Endothelial cell (in vitro differentiated cells): ENCODE measurements at places on chromosomes 4 and X. TPM values are rescaled to one million over a fixed set of nuclear protein-coding genes. Genes with fewer than 3 reads are reported as not detected.
A peak's percentile ranks its signal among the peaks of the same experiment; 100 is the strongest.

DNA sequence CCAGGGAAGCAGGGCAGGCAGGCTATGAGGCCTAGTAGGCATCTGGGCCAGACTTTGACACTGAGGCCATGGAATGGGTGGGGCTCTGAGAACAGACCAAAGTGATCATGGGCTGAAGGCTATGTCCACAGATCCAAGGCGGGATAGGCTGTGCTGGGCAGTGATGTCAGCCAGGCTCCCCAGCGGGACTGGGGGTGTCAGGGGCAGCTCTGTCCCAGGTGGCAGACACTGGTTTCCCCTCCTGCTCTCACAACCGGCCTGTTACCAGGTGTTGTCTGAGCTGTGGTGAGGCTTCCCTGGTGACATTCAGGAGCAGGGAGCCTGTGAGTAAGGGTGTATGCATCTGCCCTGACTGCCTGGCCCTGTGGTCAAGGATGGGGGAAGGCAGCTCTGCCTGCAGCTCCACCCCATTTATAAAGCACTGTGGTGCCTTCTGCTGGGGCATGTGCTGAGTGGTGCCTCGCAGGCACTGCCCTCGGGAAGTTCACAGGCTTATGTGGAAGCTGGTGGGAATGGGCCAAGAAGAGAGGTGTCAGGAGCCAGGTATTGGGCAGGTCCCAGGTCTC is 2.9 kb downstream of the IL9R start:
- peaks cover 35% of the 10 kb centered on the region for H3K27me3 ChIP-seq
- peaks cover 12% of the 10 kb centered on the region for H3K36me3 ChIP-seq
- H3K4me1 ChIP-seq: peaks cover 3% of the 10 kb centered on the region
- H3K4me3 ChIP-seq: peak overlapping the region; percentile 82
- H3K27ac ChIP-seq: peak overlapping the region; percentile 76

GRCh38 chrX:138127314-138127713 is 561.4 kb downstream of the ZIC3 start:
- no peaks in the 10 kb centered on the region for H3K36me3 ChIP-seq
- H3K27me3 ChIP-seq: peaks cover 3% of the 10 kb centered on the region
- H3K4me3 ChIP-seq: no peak overlapping the region
- no peaks in the 10 kb centered on the region for H3K4me1 ChIP-seq

- H3K4me3 ChIP-seq: no peak overlapping the region
- peaks cover 42% of the 10 kb centered on the region for H3K4me1 ChIP-seq
- H3K36me3 ChIP-seq: no peaks in the 10 kb centered on the region
- H3K27me3 ChIP-seq: peaks cover 1% of the 10 kb centered on the region
- DNase-seq: no peak
Measured at GRCh38 chr4:78787392-78788006, 11.3 kb downstream of the BMP2K start.

DNA sequence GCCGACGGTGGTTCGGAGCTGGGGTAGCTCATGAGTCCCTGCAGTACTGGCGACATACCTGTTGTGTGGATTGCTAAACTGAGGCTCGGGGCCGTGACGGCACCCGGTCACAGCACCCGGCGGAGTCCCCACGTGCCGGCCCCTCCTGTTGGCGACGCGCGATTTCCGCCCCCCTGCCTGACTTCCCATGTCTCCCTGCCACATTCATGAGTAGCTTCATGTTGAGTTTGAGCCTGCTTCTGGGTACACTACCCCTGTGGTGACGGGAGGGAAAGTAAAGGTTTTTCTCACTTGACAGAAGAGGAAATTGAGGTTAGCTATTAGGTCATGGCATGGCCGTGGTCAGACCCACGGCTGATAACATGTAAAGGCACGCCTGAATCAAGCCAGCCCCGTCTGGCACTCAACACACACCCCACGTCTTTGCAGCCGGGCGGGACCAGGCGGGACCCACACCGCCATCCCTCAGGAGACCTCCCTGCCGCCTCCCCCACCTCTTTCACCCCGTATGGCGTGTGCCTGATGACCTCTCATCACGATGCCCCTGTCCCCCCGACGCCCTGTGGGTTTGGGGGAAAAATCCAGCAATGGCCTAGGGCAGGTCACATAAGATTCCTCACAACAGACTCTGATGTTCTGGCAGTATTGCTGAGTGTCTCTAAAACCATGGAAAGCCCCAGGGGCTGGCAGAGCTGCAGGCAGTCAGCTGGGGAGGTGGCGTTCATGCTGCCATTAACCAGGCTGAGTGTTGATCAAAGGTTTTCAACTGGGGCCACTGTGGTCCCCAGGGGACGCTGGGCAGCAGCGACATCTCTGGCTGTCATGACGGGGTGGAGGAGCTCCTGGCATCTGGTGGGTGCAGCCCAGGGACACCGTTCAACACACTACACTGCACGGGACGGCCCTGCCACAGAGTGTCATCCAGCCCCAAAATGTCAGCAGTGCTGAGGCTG is 29.2 kb downstream of the P2RY8 start:
- no peaks in the 10 kb centered on the region for H3K4me1 ChIP-seq
- H3K27ac ChIP-seq: no peak overlapping the region
- no peak for DNase-seq
- no peaks in the 10 kb centered on the region for H3K27me3 ChIP-seq
- H3K36me3 ChIP-seq: no peaks in the 10 kb centered on the region
- H3K4me3 ChIP-seq: no peak overlapping the region

Gene ZNF182
- 7.0 TPM for total RNA-seq

Gene SLC34A2
- total RNA-seq: 0.41 TPM

Gene AMBN
- not detected for total RNA-seq

- peak; percentile 50 for DNase-seq
- peaks cover 3% of the 10 kb centered on the region for H3K27me3 ChIP-seq
- H3K27ac ChIP-seq: no peak within 1 kb of the TSS
- H3K4me3 ChIP-seq: peak within 1 kb of the TSS; percentile 87
- peaks cover 26% of the 10 kb centered on the region for H3K4me1 ChIP-seq
Measured at GRCh38 chrX:153494541-153495361, at the start of gene BGN. BGN (plus strand) TSS chrX:153494980; CDS start chrX:153504632, 9,652 bp downstream.

Gene SPANXB1
- not detected for total RNA-seq

GRCh38 chr4:123215536-123215935 is 181.1 kb upstream of the SPRY1 start:
- H3K27ac ChIP-seq: no peak overlapping the region
- H3K4me3 ChIP-seq: no peak overlapping the region
- no peaks in the 10 kb centered on the region for H3K27me3 ChIP-seq
- DNase-seq: no peak
- H3K4me1 ChIP-seq: peaks cover 10% of the 10 kb centered on the region
- no peaks in the 10 kb centered on the region for H3K36me3 ChIP-seq

DNA sequence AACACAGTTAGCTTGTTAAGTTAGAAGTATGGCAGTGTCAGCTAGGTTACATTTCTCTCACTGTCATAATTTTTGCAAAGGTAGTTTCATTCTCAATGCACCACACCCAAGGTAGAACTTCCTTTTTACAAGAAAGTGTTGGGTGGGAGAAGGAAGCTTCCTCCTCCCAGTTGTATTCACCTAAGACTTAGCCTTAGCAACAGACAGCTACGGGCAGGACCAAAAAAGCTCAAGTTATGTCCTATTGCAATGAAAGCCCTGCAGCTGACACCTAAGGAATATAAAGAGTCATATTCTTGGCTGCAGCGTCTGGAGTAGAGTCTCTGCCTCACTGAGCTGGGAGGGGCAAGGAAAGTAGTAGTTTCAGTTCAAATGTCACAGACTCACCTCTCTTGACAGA is 25.1 kb upstream of the PRDM8 start:
- no peak for DNase-seq
- H3K27me3 ChIP-seq: no peaks in the 10 kb centered on the region
- H3K36me3 ChIP-seq: no peaks in the 10 kb centered on the region
- no peak overlapping the region for H3K4me3 ChIP-seq
- H3K27ac ChIP-seq: no peak overlapping the region

- H3K27ac ChIP-seq: no peak overlapping the region
- no peaks in the 10 kb centered on the region for H3K27me3 ChIP-seq
- H3K4me3 ChIP-seq: no peak overlapping the region
- no peaks in the 10 kb centered on the region for H3K36me3 ChIP-seq
- H3K4me1 ChIP-seq: peaks cover 31% of the 10 kb centered on the region
- no peak for DNase-seq
Measured at GRCh38 chr4:88208156-88208555, 49.7 kb upstream of the ABCG2 start.

GRCh38 chr4:1462768-1463075 is 56.5 kb upstream of the NKX1-1 start:
- DNase-seq: no peak
- no peaks in the 10 kb centered on the region for H3K4me1 ChIP-seq
- H3K27ac ChIP-seq: no peak overlapping the region
- H3K27me3 ChIP-seq: peaks cover 12% of the 10 kb centered on the region

Gene ZNF630
- 1.7 TPM for total RNA-seq
